GM23338 (cell line): ENCODE measurements at places on chromosomes 3 and 15.

DNA sequence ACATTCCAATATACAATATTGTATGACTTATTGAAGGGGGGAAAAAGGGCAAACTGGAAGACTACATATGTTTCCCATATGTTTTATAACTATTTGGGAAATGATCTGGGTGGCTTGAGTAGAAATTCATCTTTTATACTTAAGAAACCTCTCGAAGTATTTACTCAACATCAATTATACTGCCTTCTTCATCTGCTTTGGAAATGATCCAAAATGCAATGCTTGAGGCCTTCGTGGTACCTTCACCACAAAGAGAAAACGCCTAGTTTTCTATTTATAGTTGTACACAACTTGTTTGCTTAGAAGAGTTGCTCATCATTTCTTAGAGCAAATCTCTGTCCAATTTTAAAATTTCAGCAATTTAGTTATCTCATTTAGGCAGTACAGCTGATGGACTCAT, 18.8 kb downstream of the ACKR4 start:
- no peak for DNase-seq

GRCh38 chr3:193030276-193030675, 112.6 kb upstream of the MB21D2 start:
- DNase-seq, result no peak

- DNase-seq, result no peak
Observed at GRCh38 chr3:35500641-35501350, 138.5 kb upstream of the ARPP21 start.

- DNase-seq, result no peak
Observed at GRCh38 chr3:25679642-25680302, 15.1 kb upstream of the TOP2B start.

DNA sequence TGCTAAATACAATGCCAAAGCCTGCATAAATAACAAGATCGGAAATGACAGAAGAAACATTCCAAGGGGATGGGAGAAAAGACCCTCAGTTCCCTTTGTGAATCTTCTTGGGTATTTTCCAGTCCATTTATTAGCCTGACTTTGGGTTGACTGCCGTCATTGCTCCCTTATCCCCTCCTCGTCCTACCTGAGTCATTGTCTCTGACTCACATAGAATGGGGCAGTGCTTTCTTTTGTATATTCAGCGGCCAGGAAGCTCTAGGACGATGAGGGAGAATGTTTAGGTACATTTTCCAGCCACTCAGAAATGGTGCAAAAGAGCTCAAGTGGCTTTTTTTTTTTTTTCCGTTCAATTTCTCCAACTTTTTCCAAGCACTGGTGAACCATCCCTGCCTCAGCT, 71.6 kb downstream of the KAT2B start:
- peak; percentile 22 for DNase-seq

DNA sequence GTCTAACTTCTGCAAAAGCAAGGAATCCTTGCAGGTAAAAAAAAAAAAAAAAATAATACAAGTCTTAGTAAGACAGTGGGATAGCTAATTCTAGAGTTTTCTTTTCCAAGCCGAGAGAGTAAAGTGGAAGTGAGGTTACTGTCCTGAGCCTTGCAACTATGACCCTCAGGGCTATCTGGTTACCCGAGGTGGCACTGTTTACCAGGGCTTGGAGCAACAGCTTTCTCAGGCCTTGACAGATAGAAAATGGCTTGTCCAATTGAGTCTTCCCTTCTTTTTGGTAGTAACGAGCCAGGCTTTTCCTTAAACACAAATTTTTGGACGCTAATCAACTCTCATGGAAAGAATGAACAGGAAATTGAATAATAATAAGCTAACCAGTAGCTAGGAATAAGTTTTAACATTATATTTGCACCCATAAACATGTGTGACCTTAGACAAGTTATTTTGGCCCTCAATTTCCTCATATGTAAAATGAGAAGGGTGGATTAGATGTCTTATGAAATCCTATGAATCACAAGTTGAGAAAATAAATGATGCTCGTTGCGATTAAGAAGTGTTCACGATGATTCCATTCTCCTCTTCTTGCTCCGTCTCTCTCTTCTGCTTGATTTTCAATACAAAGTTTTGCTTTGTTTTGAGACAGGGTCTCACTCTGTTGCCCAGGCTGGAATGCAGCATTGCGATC, 236.9 kb upstream of the KBTBD8 start:
- DNase-seq, result no peak

DNA sequence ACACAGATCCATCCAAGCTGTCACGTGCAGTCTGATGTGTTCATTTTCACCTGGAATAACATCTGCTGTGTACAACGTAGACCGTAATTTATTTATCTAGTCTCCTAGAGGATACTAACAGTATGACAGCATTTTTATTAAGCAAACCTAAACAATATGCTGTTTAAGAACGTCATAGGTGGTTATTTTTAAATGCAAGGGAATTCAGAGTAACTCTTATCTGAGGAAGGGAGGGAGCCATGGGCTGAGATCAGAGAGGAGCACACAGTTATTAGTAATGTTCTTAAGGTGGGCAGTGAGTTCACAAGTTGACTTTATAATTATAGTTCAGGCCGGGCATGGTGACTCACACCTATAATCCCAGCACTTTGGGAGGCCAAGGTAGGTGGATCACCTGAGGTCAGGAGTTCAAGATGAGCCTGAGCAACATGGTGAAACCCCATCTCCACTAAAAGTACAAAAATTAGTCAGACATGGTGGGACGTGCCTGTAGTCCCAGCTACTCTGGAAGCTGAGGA, 193.6 kb downstream of the UACA start:
- no peak for DNase-seq

DNA sequence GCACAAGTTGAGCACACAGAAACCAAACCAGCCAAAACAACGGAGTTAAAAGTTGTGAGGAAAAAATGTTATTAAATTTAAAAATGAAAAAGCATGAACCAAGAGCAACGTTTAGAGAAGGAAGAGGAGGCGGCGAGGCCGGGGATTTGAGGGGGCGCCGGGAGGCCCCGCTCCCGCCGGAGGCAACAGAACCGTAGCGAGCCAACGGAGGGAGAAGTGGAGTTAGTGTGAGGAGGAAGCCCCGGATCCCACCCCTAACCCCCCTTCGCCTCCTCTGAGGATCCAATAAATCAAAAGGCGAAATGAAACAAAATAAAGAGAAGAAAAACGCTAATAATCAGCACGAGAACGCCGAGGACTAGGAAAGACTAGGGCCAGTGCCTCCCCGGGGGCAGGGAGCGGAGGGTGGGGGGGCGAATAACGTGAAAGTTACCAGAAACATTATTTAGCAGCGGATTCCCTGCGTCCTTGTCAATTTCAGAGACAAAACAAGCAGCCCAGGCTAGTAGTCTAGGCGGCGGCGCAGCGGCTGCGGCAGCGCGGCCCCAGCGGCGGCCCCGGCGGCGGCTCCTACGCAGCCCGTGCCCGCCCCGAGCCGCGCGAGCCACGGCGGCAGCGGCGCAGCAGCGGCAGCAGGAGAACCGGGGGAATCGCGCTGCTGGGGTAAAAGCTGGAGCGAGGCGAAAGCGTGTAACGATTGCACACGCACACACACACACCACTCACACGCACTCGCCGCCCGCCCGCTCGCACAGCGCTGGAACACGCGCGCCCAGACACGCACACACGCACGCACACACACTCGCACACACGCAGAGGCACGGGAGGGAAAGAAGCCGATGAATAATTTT, 1.7 kb downstream of the MEIS2 start:
- DNase-seq, result peak; percentile 61

DNA sequence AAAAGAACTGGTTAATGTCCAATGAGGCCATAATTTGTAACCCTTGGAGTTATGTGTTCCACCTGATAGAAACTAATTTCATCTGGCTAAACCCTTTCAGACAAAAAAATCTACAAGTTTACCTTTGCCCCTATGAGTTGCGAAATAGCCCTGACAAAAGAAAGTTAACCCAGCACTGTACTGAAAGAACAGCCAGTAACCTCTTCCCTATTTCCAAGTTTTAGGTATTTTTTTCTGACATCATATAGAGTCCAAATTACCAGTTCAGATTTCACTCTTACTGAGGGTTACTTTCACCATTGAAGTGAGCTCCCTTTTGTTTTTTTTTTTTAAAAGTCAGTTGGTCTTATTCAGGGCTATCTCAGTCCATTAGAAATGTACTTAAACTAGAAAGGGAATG, 42.8 kb upstream of the PTPRG start:
- no peak for DNase-seq

- no peak for DNase-seq
Observed at GRCh38 chr15:68484696-68485400, 52.9 kb upstream of the ITGA11 start.

GRCh38 chr3:59444294-59444671, 394.5 kb upstream of the CFAP20DC start:
- DNase-seq, result no peak

- peak; percentile 17 for DNase-seq
Observed at GRCh38 chr3:193407112-193407511, 28.6 kb upstream of the ATP13A5 start.

DNA sequence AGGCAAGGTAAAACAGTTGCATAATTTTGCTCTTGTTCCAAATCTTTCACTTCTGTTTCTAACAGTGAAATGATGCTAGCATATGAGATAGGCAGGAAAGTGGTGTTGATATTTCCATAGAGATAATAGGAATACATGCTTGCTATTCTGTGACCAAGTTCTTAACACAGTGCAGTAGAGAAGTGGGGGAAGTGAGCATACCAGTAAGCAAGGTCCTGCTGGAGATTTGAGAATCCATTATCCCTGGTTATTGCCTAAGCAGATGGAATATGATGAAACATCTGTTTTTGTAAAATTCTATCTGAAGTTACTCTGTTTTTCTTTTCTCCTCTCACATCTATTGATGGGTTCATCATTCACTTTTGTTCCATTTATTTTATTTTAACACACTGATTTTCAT, 28.7 kb downstream of the USP8 start:
- DNase-seq, result no peak

DNA sequence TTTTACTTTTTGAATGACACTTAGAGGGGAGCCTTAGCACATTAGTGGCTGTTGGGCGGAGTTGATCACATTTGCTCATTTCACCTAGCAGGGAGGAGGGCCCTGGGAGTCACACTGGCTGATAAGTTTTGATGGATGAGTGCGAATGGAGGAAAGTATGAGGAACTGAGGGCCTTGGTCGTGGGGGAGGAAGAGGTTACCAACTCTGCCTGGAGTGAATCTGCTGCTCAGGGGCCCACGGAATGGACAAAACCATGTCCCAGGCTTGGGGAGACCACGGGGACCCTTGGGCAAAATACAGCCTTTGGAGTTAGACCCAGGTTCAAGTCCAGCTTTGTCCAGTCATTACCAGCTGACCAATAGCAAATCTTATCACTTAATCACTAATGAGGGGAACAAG, 5.1 kb upstream of the FLNB start:
- no peak for DNase-seq

DNA sequence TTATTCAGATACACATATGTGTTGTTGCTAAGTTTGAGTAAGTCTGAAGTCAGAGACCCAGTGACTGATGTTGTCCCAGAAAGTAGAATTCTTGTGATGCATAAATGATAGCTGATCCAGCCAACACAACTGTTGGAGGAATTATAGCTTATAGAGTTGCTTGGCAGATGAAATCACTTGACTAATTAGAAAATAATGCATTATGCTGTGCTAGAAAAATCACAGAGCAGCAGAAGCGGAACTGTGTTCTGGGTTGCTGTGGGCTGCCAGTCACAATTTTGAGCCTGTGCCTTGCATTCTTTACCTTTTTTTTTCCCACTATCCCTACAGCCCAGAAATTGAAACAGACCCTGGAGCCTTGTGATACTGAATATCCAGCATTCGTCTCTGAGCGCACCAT, 90.0 kb upstream of the LRTM1 start:
- DNase-seq, result no peak

DNA sequence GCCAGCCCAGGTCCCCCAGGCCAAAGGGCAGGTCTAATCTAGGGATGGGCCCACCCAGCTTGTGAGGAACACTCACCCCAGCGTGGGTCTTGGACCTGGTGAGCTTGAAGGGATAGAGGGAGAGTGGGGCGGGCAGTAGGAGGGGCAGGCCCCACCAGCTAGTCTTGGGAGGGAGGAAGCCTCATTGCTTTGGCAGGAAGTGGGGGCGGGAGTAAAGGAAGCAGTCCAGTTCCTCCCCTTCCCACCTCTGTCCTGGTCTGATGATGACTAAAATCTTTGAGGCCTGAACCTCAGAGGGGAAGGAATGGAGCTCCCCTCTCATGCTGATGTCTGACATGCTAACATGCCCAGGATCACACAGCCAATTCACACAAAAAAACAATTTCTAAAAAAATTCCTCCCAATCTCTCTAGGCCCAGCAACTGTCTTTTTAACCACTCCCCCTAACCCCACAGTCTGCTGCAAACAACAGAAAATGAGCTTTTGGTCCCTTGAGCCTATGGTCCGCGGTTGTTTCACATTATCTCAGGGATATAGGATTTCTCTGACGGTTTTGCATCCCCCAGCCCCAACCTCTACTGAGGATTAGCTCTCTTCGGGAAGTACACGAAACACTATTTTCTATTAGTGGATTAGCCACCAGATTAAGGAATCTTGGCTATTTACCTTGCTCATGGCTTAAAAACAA, 30.7 kb upstream of the DUSP7 start:
- no peak for DNase-seq

- no peak for DNase-seq
Observed at GRCh38 chr3:130576375-130577266, 59.6 kb downstream of the COL6A6 start.

- no peak for DNase-seq
Observed at GRCh38 chr3:181712553-181713279, 991 bp downstream of the SOX2 start.

DNA sequence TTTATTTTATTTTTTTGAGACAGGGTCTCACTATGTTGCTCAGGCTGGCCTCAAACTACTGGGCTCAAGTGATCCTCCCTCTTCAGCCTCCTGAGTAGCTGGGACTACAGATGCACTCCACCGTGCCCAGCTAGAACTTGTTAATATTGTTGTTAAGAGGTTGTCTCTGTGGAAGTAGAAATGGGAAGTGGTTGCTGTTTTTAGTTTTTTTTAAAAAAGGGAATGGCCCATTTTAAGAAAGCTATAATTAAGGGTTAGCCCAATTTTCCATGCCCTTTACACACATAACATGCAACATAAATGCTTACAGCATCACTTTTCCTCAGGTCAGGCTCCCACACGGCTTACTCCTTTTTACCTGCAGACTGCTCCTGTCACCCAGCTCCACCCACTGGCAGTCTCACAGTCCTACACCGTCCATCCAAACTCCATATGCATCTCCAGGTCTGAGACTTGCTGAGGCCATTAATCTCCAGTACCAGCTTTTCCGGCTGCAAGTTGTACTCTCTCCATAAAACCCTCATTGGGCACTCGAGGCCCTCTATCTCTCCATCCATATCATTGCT, 19.8 kb downstream of the MORC1 start:
- peak; percentile 73 for DNase-seq

GRCh38 chr3:127150513-127151250, 42.2 kb upstream of the PRR23E start:
- DNase-seq, result no peak

GRCh38 chr3:24149032-24149431, 203.9 kb downstream of the NR1D2 start:
- DNase-seq, result peak; percentile 66

DNA sequence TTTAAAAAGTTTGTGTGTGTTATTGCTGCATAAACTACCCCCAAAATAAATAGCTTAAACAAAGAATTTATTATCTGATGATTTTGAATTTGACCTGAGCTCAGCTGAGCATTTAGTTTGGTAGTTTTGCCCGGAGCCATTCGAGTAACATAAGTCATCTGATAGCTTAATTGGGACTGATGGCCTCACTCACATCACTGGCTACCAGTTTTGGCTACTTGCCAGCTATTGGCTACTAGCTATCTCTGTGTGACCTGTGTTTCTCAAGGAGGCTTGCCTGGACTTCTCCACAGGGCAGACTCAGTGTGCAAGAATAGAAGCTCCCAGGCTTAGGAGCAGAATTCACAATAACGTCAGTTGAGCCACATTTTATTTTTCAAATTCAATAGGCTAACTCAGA, 9.0 kb downstream of the CNTN3 start:
- DNase-seq, result no peak

GRCh38 chr15:36688310-36689011, 109.0 kb downstream of the CDIN1 start:
- DNase-seq, result no peak
